Esophagus muscularis mucosa (tissue), 4 donors: ENCODE measurements at places on chromosomes 1 and 21. TPM values are rescaled to one million over a fixed set of nuclear protein-coding genes. Genes with fewer than 3 reads are reported as not detected.
A peak's percentile ranks its signal among the peaks of the same experiment; 100 is the strongest.

DNA sequence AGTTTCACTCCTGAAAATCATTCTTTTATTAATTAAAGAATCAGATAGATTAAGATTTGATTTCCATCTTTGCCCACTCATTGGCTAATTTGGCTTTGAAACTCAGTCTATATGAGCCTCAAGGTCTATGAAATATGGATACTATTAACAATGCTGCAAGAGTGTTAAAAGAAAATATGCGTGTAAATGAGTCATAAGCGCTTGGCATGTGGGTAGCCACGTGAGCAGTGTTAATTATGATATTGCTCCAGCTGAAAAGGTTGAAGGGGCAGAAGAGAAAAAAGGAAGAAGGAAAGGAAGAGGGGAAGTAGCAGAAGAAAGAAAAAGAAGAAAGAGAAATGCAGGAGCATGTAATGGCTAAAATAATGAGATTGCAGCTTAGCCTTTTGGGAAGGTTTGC, 151.4 kb downstream of the CHRM3 start:
- DNase-seq: no peak

GRCh38 chr1:9239622-9240401, 5.2 kb downstream of the H6PD start:
- DNase-seq: peak; percentile 94

SH3BGR gene
- total RNA-seq: 33.9 TPM

DNA sequence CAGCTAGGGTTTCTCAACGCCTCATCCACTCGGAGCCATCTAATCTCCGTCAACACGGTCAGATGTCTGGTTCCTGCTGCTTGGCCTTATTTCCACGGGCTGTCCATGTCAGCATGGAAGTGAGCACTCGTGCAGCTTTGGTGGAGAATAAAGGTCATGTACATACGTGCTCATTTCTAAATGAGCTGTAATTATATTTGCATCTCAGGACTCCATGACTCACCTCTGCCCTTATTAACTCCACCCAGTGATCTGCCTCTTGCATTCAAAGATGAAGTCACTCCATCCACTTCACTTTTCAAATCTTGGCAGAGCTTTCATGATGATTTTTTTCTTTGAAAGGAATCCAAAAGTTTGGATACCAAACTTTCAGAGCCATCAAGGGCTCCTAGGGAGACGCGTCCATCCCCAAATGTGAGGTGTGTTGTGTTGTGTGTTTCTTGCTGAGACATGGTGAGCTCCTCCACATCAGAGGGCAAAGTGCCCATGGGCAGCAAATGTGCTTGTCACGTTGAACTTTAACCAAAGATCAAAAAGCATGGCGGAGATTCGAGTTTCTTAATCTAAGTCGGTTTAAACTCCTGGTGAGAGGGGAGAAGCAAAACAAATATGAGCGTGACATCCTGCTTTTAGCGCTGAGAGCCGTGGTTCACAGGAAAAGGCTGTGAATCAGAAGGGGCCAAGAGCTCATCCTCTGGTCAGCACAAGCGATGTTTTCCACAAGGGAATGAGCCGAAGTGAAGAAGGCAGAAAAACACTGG, 68.6 kb upstream of the ERRFI1 start:
- DNase-seq: no peak

S100A14 gene
- total RNA-seq: not detected

SERTAD4 gene
- 2.6 TPM for total RNA-seq

DNA sequence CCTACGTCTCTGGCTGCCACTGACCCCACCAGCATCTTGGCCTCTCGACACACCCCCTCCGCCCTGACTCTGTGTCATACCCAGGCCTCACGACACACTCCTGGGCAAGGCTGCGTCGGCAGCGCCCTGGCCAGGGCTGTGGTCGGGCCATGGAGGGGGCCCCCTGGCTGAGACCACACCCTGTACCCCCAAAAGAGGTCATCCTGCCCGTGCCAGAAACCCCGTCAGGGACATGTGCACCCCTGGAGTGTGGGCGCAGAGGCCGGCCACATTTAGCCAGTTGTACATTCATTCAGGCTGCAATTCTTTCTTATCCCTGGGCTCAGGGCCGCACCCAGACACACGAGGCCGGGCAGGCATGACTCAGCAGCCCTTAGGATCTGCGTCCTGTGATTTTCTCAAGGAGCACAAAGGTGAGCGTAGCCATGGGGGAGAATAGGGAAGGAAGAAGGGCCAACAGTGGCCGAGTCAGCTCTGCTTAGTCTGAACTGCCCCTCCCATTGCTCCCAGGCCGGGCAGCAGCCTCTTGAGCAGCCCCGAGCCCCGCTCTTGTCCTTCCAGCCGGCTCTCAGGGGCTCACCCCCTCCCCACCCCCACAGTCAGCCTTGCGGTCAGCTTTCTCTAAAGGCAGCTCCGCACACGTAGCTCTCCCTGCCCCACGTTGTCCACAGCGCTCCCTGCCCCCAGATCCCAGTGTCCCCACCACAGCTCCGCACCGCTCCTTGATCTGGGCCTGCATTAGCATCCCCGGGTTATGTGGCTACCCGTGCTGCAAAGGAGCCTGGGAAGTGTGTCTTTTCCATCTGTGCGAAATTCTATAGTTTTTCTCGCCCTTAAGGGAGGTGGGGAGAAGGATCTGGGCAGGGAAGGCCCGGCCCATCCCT, 7.9 kb downstream of the CSTB start:
- DNase-seq: no peak

DNA sequence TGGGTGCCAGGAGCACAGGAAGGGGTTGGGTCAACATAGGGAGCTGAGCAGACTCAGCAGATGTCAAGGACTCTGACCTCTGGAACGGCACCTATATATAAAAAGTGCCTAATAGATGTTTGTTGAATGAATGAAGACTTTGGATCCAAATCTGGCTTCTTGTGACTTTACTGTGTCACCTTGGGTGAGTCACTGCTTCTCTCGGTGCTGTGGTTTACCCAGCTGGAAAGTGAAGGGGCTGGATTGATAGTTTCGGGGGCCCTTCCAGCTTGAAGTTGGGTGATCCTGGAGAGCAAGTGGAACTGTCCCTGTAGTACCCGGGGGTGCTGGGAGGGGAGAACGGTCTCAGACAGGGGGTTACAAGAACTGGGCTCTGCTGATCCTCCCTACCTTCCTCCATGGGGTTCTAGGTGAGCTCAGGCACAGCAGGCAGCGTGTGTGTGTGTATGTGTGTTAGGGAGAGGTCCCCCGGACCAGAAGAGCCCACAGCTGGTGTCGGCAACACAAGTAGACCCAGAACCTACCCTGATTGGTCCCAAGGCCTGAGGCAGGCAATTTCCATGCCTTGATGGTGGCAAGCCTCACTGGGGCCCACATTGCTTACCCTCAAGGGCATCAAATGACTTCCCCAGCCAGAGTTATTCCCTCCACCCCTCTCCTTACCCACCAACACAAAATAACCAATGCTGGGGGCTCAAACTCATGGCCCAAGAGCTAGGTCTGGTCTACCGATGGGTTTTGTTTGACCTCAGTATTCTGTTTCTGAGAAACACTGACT, 5.5 kb upstream of the PADI1 start:
- DNase-seq: no peak

- no peak for DNase-seq
Observed at GRCh38 chr1:247243524-247244137, 12.2 kb upstream of the VN1R5 start.

F5 gene
- not detected for total RNA-seq

DNA sequence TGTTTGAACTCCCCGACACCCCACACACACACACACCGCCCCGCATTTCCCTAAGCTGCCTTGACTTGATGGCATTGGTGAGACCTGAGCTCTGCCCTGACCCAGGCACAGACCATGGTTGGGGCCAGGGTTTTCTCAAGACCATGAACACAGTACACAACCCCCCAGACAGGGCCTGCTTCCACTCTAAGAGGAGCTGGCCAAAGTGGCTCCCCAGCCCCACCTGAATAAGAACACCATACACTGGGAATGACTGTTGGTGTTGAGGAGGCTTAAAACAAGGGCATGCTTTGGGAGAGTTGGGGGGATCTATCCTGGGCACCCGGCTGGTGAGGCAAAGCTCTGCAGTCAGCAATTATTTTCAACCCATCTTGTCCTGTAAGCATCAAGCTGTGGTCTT, 77.6 kb upstream of the SYT6 start:
- peak; percentile 91 for DNase-seq

- no peak for DNase-seq
Observed at GRCh38 chr21:25457411-25457810, 149.9 kb downstream of the MRPL39 start.

TRPM2 gene
- 2.5 TPM for total RNA-seq

TRIM33 gene
- 28.0 TPM for total RNA-seq

GBP6 gene
- not detected for total RNA-seq

DNA sequence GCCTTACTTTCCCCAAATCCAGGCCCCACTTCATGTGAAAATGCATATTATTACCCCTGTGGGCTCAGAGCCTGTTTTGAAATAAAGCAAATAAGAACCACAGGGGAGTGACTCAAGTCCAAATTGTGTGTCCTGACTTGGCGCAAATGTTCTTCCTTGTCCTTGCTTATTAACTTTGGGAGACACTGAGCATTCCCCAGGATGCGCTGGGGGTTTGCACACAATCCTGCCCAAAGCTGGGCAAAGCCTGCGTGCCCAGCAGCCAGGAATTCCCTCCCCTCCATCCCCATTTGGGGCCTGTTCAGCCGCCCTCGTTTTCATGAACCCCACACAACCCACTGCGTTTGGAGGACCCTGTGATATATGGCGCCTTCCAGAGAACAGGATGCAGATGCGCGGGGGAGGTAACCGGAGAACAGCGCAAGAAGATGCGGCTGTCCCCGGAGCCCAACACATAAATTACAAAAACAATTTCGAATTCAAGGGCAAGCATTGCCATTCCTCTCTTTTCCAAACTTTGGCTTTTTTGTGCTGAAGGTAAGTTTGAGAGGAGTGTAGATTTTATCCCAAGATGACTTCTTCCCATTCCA, 42.4 kb upstream of the CLDN14 start:
- no peak for DNase-seq

ADORA1 gene
- 0.34 TPM for total RNA-seq

ODF2L gene
- total RNA-seq: 11.6 TPM

- DNase-seq: no peak
Observed at GRCh38 chr1:218480588-218481099, 135.5 kb downstream of the TGFB2 start.

- no peak for DNase-seq
Observed at GRCh38 chr1:209643285-209644020, 8.8 kb downstream of the LAMB3 start.

DNA sequence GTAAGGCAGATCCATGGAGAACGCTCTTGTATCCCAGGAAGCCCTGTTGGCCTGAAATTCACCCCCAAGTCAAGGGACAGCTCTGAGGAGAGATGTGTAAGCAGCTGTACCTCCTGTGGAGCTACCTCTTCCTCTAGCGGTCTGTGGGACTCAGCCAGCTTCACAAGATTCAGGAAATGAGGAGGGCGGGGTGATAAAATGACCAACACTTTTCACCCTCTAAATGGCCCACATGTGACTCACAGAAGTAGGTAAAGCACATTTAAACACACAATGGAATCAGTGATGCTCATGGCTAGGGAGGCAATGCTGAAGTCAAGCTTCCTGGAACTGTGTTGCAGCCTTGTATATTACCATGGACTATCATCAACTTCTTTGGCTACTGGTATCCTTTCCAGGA, at the start of gene SH2D1B:
Gene SH2D1B (minus strand): TSS at position 135 of the 400 bp plus-strand sequence. CDS start 120 bp downstream, at position 15.
- no peak for DNase-seq

RBM11 gene
- 0.42 TPM for total RNA-seq

- DNase-seq: no peak
Observed at GRCh38 chr1:70475023-70475422, 64.0 kb downstream of the CTH start.

- DNase-seq: no peak
Observed at GRCh38 chr1:36525166-36525565, 42.5 kb upstream of the CSF3R start.

DNA sequence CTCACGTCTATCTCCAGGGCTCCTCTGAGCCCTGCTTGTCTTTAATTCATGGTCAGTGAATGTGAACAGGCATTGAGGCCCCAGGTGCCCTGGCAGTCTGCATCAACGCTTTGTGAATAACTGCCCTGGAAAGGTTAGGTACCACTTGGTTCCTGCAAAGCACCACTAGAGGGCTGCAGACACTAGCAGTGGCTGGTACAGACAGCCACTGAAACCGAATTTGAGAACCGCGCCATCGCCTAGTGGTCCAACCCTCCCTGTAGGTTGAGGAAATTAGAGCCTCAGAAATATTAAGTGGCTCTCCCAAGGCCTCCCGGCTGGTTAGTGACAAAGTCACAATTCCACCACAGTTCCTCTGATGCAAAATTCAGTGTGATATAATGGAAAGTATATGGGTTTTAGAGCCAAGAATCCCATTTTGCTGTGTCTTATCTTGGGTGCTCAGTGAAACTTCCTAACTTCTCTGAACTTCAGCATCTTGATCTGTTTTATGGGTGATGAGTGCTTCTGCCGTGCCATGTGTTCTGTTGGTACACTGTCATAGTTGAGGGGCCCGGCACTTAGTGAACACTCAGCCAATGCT, 46.2 kb upstream of the BCL9 start:
- no peak for DNase-seq

DNA sequence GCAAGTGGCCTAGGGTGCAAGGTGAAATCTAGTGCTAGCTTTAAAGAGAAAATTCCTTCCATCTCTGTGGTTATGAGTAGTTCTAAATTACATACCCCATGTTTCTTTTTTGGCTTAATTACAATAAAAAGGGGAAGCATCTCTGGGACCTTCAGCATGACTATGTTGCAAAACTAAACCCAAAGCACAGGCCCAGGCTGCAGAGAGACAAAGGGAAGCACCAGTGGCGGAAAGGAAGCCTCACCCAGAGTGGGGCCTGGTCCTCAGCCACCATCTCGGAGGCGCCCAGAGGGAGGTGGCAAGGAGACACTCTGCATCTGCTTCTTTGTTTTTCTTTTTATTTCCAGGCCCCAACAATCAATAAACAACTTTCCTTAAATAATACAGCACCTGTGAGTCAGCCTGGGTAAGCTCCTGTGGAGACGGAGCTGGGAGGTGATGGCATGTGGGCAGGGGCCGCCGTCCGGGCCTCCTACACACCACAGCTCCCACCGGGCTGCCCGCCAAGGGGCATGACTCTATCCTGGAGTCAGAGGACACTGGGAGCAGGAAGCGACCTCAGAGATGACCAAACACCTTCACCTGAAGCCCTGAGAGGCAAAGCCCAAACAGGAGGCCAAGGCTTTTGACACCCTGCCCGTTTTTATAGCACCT, 21.7 kb downstream of the ITPKB start:
- no peak for DNase-seq

DNA sequence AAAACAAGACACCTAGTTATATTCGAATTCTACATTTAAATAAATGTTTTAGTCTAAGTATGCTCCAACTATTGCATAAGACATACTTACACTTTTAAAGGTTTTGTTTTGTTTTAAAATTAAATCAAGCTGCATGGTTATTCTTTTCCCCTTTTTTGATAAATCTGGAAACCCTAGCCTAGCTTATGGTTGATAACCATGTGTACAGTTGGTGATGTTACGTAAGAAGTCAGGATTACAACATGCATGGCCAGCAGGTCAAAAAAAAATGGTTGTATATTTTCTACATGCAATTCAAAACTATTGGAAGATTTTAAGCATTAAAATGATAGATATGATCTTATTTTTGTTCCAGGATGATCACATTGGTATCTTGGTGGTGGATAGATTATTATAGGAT, 1600.6 kb downstream of the PLA2G4A start:
- DNase-seq: no peak

FGR gene
- 12.0 TPM for total RNA-seq

GRCh38 chr1:89085781-89086180, 20.8 kb upstream of the GBP1 start:
- DNase-seq: no peak
